ENCODE measurements at places on chromosomes 4 and X.

- DNase-seq, result no peak
These were observed 53.5 kb downstream of the CHST7 start for GRCh38 chrX:46627062-46627461.

- DNase-seq, result no peak
These were observed 11.2 kb downstream of the ARX start for GRCh38 chrX:25004485-25005032.

GRCh38 chrX:69506617-69507499, 2.7 kb downstream of the NALF2 start:
- no peak for DNase-seq

- no peak for DNase-seq
These were observed 451 bp downstream of the LPAR4 start for GRCh38 chrX:78747971-78748370.

GRCh38 chrX:96578781-96579180, 105.9 kb upstream of the DIAPH2 start:
- no peak for DNase-seq

DNA sequence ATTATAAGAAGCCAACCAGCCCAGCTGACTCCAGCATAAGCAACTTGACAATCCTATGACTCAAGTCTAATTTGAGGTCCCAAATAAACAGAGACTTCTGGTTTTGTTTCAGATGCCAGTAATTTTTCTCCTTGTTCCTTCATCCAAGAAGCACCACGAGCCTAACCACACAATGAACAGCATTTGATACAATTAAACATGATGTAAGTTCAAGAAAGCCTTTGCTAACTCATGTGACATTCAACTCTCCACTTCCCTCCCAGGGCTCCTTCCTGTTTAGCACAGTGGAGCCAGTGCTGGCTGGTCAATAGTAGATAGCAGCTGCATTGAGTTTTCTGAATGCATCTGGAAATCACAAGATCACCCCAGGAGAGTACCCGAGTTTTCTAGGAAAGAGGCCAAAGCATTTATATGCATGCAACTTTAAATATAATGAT, 206.3 kb downstream of the ARHGAP24 start:
- DNase-seq, result no peak

DNA sequence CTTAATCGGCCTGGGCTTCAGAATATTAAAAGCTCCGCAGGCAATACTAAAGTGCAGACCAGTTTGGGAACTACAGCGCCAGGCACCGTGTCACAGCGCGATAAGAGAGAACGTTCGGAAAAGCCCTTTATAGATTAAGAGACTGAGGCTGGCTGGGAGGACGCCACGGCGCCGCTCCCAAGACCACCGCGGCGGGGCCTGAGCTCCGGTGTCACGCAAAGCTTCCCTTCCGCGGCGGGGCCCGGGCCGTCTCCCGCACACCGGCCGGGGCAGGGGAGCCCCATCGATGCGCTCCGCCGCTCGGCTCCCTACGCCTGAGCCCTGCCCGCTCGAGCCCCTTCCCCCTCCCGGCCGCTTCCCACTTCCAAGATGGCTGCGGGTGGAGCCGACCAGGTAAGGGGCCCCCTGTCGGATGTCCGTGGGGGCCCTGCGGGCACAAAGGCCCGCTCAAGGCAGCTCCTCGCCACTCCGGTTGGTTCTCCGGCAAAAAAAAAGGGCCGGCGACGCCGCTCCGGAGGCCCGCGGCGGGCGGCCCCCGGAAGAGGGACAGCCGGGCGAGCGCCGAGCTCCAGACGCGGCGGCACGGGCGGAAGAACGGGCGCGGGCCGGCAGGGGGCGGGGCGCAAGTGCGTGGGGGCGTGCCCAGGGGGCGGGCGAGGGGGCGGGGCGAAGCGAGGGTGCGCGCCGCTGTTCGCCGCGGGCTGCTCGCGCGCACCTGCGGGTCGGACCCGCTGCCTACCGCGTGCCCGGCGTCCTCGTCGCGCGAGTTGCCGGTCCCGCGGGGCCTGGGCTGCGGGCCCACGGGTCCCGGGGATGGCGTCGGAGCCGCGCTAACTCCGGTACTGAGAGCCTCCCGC, at the start of gene TBC1D14:
Gene TBC1D14, plus strand, starts transcription at position 714 of the 857 bp plus-strand sequence. CDS start 13,564 bp downstream, outside the sequence.
- DNase-seq, result peak; percentile 62

GRCh38 chr4:10095296-10095991, 21.2 kb downstream of the WDR1 start:
- no peak for DNase-seq

DNA sequence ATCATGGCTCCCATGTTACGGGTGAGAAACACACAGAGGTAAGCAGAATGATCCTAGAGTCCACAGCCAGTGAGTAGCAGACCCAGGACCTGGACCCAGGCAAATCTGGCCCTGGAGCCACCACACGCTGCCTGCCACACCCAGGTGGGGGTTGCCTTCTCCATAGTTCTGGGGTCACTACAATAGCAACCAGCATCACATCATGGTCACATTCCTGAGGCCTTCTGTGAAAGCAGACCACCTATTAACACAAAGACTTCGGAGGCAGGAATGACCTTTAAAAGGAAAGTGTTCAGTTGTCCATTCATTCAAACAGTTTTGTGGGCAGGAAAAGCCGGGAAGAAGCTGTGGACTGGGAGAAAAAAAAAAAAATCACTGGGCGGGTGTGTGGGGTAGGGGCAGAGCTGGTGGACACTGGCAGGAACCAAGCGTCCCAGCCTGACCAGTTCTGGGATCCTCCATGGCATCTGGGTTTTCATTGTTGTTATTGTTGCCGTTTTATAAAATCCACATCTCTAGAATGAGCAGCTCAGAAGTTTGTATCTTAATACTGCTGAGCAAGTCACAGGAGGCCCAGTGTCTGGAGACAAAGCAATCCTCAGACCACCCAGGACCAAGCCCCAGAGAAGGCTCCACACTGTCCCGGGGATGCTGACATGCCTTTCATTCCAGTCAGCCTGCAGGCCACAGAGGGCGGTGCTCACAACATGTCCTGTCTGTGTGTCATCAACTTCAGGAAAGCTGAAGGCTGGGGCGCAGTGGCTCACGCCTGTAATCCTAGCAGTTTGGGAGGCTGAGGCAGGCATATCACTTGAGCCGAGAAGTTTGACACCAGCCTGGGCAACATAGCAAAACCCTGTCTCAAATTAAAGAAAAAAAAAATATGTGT, 67.0 kb downstream of the SEL1L3 start:
- no peak for DNase-seq

- no peak for DNase-seq
These were observed 130.7 kb upstream of the GUCY1A1 start for GRCh38 chr4:155535802-155536454.

- no peak for DNase-seq
These were observed 1.1 kb downstream of the GAB1 start for GRCh38 chr4:143337600-143338287.

DNA sequence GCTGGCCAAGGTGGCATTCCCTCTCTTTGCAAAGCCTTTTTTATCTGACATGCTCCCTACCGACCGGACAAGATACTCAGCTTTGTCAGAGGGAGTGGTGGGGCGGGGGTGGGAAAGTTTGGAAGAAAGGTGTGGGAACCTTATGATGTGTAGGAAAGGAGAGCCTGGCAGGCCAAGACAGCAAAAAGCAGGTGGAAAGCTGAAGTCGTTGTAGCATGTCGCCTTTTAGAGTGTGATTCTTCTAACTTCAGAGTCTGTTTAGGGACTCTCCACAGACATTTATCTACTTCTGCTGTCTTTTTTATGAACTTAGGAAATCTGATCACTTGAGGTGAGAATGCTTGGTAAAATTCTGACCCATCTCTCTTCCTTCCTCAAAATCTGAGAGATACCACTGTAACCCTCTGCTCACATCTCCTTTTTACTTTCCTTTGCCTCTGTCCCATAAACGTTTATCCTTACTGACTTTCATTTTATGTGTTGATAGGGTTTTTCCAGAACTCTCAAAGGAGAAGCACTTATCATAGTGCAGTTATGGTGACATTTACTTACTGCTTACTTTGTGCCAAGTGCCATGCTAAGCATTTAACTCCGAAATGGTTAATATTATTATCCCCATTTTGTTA, 8.2 kb upstream of the RUFY3 start:
- no peak for DNase-seq

- no peak for DNase-seq
These were observed 202.4 kb downstream of the RTL9 start for GRCh38 chrX:110561034-110561433.

- no peak for DNase-seq
These were observed 21.7 kb upstream of the CD40LG start for GRCh38 chrX:136626237-136626636.

GRCh38 chrX:29542152-29542551, 673.2 kb upstream of the MAGEB2 start:
- no peak for DNase-seq

DNA sequence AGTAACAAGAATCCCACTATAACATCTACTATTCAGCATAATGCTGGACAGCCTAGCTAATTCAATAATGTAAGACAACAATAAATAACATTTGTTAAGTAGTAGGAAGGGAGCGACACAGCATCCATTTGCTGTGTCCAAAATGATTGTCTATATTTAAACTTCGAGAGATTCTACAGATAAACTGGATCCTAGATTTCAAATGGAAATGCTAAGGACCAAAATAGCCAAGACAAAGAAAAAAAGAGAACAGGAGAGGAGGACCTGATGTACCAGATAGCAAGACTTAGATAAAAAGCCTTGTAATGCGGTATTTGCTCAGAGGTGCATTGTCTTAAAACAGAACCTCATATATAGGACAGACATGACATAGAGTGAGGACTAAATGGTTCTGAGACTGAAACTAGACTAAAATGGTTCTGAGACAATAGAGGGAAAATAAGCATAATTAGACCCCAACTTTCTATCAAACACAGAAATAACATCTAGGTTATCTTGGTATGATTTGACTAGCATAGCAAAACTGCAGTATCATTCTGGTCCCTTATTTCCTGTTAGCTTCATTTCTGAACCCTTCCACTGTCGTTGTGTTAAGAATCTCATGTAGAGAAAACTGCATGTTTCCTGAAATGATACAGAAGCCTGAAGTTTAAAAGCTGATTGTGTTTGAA, 3.8 kb downstream of the HPGDS start:
- no peak for DNase-seq

DNA sequence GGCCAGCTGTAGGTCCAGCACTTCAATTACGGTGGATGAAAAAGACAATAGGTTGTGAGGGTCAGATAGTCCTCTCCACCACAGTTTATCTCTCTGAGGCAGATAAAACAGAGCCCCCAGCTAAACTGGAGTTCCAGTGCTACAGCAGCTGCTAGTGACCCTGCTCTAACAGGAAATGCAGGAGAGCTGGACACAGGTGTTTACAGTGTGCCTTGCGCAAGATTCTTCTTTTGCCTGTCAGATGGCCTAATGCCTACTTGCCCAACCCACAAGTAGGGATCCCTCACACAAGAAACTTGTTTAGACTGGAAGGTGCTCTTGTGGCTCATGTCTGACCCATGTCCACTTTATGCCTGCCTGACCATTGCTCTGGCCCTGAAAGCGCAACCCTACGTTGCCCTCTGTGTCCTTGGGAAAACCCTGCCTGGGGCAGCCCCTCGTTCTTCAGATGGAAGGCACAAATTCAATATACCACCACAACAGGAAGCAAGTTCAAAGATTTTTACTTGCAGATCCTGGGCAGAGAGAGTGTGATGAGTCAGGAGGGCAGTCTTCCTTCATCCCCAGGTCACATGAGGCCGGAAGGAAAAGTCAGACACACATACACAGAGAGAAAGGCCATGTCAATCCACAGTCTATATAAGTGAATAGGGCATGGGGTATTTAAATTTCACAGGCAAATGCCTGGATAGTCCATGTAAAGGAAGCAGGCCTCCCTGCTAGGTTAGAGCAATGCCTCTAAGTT, 105.1 kb upstream of the ADGRL3 start:
- no peak for DNase-seq

GRCh38 chr4:101850698-101851097, 60.2 kb downstream of the BANK1 start:
- no peak for DNase-seq

DNA sequence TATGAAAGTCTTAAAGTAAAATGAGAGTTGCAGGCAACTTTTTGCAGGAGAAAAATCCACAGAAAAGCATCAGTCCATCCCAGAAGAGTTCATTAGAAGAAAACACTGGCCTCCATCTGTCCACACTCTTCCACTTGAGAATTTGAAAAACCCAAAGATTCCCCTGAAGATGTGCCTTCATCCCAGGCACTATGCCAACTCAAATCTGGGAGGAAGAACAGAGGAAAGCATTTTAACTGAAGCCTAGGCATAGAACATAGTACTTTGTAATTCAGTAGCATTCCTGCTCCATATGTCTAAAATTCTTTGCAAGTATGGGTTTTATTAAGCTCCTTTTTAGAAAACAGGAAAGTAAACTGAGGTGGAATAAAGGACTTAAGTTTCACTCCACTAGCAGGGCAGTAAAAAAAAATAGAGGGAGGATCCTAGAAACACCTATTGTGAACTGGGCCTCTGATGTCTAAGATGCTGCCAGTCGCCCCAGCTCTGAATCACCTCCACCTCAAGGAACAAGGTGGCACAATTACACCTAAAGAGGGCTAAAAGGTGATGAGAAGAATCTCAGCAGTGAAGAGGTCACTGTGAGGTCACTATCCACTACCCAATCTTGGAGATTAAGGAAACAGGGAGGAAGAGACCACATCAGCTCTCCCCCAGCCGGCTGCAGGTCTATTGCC, 141.9 kb upstream of the FAM241A start:
- no peak for DNase-seq

GRCh38 chrX:41670112-41670511, 18.7 kb upstream of the GPR34 start:
- DNase-seq, result no peak

DNA sequence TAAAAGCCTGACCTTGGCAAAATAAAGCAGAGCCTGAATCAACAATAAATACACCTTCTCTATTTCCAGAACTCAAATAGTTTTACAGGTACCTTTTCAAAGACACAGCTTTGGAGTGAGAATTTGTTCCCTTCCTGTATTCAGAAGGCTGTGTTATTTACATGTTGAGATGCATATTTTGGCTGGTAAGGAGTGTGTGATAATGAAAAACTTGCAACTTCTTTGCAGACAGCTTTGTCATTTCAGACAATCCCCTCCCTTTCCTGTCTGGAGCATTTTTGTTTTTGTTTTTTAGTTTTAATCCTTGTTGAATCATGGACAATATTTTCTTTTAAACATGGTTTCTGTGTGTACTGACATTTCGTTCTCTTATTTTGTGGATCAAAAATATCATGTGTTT, 493.8 kb downstream of the FAT4 start:
- no peak for DNase-seq

- no peak for DNase-seq
These were observed 299.5 kb downstream of the ARHGAP24 start for GRCh38 chr4:85774489-85774888.

DNA sequence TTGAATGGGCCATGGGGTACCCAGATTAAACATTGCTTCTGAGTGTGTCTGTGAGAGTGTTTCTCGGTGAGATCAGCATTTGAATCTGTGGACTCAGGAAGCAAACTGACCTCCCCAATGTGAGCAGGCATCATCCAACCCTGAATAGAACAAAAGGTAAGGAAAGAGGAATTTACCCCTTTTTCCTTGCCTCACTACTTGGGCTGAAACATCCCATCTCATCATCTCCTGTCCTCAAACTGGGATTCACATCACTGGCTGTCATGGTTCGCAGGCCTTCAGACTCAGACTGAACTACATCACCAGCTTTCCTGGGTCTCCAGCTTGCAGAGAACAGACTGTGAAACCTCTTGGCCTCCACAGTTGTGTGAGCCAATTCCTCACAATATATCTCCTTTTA, 47.1 kb downstream of the TEC start:
- DNase-seq, result no peak

- DNase-seq, result no peak
These were observed 587.7 kb downstream of the GLUD2 start for GRCh38 chrX:121635141-121635540.

- no peak for DNase-seq
These were observed 1066.9 kb upstream of the TENM3 start for GRCh38 chr4:181176306-181176705.

GRCh38 chr4:34365946-34366345, 1878.4 kb downstream of the ARAP2 start:
- DNase-seq, result no peak
